Kidney capillary endothelial cell (primary cell): ENCODE measurements at places on chromosomes 6 and 20.

DNA sequence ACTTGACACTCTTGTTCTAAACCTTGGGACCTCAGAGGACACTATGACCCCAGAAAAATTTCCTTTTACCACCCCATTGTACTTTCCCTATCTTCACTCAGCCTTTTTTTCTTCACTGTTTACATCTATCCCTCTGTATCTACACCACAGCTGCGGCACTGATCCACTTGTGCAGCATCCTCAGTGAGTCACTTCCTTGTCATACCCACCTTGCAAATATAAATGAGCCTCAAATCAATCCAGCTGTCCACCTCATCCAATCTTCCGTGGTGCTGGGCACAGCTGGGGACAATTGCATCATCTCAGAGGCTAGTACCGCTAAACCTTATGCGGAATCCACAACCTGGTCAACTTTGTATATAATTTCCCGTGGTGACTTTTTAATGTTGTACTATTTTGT is 710.5 kb downstream of the QKI start:
- DNase-seq, result no peak

DNA sequence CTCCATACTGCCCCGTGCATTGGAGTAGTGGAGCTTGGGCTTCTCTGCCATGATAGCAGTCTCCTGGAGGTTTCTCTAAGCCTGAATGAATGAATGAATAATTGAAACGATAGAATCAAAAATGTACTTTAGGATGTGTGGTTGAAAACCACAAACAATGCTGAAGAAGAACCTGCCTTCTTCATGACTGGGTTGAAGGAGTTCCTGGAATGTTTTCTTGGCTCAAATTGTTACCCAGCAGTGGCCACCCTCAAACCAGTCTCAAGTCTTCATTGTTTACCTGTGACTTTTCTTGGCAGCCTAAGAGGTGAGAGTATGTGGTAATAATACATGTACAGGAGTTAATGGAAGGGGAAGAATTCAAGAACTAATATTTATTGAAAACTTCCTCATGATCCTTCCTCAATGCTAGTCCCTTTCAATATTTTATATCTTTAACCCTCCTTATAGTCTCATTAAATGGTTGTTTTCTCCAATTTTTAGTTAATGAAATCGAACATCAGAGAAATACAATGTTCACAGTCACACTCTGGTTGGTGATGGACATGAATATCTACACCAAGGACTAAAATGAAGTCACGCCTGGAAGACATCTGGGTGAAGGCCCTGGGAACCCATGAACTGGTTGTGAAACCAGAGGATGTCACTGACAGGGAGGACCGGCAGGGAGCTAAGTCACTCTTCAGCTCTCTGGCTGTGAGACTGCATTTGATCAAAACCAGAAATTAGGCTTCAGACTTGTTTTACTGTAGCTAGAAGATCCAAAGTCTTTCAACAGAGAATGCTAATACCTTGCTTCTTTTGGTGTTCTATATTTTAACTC is at the start of gene GSTA5:
GSTA5 (minus strand) TSS at position 51 of the 823 bp plus-strand sequence.
- DNase-seq, result no peak

DNA sequence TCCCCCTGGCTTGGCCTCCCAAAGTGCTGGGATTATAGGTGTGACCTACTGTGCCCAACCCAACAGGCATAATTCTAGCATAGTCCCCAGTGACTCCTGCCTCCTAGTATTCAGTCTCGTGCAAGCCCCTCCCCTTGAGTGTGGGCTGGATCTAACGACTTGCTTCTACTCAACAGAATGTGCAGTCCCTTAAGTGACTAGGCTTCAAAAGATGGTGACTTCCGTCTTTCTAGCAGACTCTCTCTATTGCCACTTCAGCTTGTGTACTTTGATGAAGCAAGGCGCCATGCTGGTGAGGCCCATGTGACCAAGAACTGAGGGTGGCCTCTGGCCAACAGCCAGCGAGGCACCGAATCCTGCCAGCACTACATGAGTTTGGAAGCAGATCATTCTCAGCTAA is 109.6 kb upstream of the TRAF3IP2 start:
- DNase-seq, result no peak

- DNase-seq, result no peak
Measured at GRCh38 chr6:43817192-43817591, 47.2 kb downstream of the VEGFA start.

GRCh38 chr6:36544228-36544627 is 3.1 kb downstream of the STK38 start:
- DNase-seq, result no peak

- no peak for DNase-seq
Measured at GRCh38 chr6:159535656-159536350, 157.2 kb downstream of the SOD2 start.

- no peak for DNase-seq
Measured at GRCh38 chr6:1815827-1816452, 206.2 kb downstream of the FOXC1 start.

DNA sequence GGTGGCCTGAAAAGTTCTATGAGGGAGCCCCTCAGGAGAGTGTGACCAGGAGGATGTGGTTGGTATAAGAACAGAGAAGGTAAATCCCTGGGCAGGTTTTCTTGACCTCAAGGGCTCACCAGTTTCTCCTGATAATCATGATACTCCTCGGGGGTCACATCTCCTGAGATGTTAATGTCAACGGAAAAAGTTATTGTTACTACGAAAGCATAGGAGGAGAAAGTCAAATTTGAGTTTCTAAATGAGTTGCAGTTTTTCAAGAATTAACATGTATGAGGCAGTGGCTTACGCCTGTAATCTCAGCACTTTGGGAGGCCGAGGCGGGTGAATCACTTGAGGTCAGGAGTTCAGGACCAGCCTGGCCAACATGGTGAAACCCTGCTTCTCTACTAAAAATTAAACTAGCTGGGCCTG is 23.4 kb downstream of the MGME1 start:
- no peak for DNase-seq

DNA sequence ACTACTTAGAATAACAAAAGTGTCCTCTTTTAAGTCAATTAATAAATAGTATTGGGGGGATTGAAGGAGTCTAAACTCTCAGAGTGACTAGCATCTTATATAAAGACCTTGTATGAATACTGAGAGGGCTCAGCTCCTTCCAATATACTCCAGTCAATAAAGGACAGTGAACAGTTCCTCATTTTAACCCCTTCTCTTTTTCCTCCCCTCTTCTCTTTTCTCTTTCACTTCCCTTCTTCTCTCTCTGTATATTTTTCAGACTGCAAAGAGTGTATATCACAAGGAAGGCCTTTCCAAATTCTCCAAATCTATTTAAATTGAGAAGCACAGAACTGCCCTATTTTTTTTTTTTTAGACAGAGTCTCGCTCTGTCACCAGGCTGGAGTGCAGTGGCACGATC is 99.5 kb downstream of the CD164 start:
- DNase-seq, result no peak

- DNase-seq, result peak; percentile 1
Measured at GRCh38 chr6:39440039-39440426, 117.5 kb upstream of the KCNK16 start.

DNA sequence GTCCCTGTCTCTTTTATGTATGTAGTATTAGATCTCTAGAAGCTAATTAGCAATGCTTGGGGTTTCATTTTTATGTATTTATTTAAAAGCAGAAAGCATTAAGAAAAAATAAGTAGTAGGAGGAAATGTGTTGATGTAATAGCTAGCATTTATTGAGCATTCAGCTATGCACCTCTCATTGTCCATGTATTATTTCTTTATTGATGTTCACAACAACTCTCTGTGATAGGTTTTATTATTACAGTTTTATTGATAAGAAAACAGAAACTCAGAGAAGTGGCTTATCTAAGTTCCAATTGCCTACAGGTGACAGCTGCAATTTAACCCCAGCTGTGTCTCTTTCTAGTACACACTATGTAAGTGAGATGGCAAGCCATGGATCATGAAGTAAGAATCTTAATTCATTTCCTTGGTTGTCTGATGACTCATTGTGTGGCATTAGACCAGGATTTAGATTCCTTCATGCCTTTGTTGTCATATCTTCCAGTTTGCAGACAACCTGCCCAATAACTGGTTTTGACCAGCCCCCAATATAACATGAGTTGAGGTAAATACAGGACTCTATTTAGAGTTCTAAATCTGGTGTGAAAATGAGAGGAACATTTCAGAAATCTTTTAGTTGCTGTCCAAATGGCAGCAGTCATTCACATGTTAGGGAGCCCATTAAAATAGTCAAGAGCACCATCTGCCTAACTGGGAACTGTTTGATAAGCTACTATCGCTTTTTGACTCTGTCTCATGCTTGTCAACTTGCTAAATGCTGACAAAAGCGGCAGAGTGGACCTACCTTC is 170.8 kb upstream of the PHACTR1 start:
- peak; percentile 73 for DNase-seq

DNA sequence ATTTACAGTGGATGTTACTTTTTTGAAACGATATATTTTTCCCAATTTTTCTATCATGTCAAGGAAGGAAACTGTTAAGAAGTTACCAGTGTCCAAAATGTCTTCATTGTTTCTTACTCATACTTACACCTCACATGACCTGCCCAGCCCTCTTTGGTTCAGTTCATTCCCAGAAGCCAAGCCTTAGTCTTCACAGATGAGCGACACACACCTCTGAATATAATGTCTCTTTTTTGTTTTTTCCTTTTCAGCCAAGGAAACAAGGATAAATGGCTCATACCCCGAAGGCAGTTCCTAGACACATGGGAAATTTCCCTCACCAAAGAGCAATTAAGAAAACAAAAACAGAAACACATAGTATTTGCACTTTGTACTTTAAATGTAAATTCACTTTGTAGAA is 225.2 kb downstream of the SMOC2 start:
- DNase-seq, result no peak

DNA sequence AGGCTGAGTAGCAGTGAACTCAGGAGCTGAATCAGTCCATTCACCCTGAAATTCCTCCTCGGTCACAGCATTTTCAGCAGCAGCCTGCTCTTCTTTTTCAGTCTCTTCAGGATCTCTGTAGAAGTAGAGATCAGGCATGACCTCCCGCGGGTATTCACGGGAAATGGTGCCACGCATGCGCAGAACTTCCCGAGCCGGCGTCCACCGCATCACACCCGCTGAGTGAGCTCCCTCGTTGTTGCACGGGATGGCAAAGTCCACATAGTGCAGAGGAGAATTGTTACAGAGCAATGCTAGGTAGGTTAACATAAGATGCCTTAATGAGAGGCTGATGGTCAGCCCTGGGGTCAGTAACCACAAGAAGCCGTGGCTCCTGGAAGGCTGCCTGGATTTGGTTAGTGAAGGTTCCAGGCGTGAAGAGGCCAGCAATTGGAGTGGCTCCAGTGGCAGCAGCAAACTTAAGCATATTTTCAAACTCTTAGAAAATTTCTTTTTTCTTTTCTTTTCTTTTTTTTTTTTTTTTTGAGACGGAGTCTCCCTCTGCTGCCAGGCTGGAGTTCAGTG is 113.5 kb upstream of the HDAC2 start:
- no peak for DNase-seq

GRCh38 chr20:6769903-6770785 is 2.7 kb downstream of the BMP2 start:
- peak; percentile 57 for DNase-seq

DNA sequence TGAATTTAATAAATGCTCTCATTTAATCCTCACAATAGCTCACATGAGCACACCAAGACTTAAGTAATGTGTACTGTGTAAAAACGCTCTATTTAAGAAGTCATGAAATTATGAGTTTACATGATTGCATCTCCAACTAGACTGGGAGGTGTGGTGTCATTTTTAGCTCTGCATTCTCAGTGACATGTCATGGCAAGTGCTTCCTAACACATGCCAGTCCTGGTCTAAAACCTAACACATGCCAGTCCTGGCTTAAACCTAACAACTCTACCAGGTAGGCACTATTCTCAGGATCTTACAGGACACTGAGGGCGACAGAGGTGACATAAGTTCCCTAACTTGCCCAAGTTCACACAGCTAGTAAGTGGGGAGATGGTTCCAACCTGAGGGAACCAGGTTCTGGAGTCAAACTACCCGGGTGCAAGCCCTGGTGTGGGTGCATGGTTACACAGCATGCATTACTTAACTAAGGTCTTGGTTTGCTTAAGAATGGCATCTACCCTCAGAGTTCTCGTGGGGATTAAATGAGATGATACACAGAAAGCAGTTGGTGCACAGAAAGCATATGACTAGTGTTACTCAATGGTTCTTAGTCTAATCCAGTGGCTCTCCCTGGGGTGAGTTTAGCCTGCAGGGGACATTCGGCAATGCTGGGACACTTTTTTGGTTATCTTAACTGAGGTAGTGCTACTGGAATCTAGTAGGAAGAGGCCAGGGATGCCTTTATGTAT is 14.7 kb downstream of the CLDN20 start:
- no peak for DNase-seq

DNA sequence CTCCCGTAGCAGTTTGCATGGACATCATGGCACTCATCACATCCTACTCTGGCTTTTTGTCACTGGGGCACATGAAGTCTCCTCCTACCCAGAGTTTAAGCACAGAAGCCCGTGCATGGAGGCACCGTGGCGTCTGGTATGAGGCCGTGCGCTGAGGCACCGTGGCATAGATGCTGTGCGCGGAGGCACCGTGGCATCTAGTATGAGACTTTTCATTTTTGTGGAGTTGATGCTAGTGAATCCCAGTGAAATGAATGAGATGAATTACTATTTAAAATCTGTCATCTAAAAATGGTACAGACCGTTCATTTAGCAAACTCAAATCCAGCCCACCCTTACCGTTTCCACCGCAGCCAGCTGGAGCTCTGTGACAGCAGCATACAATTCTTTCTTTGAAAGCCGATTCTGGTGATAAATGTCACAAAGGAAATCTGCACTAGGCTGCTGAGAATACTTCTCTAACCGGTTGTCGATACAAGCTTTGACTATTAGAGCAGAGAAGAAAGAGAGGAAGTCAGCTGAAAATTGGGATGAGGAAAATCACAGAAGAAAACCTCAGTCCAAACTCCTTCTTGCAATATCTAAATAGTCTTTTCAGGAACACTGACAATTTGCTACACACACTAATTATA is 11.3 kb downstream of the CYP24A1 start:
- DNase-seq, result no peak

- DNase-seq, result no peak
Measured at GRCh38 chr20:37804584-37805566, 98.1 kb upstream of the VSTM2L start.

GRCh38 chr6:52596371-52597028 is 19.6 kb upstream of the TRAM2 start:
- DNase-seq, result no peak

DNA sequence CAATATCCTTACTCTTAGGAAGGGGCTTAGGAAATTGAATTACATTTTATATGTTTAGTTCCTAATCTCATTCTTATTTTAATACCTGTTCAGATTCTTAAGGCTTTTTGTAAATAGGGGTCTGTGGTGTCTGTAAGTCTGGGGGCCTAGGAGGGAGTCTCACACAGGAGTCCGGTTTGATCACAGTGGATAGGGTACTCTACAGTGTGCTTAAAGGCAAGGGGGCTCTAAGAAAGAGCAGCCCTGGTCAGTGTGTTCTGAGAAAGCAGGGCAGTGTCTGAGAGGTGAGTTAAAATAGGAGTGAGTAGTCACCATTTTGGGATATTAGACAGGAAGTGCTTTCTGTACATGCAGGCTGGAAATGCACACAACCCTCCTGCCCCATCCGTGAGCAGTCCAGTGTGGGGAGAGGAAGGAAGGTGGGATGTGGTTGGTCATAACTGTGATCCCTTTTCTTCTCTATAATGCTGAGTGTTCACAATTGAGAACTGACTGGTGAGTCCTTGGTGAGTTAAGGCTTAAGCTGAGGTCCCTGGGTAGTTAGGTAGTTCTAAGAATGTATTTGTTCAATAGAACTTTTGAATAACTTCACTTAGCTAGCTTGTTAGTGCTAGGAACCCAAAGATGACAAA is 50.0 kb downstream of the CDKAL1 start:
- peak; percentile 21 for DNase-seq
